ENCODE measurements at places on chromosomes 2 and 18.

DNA sequence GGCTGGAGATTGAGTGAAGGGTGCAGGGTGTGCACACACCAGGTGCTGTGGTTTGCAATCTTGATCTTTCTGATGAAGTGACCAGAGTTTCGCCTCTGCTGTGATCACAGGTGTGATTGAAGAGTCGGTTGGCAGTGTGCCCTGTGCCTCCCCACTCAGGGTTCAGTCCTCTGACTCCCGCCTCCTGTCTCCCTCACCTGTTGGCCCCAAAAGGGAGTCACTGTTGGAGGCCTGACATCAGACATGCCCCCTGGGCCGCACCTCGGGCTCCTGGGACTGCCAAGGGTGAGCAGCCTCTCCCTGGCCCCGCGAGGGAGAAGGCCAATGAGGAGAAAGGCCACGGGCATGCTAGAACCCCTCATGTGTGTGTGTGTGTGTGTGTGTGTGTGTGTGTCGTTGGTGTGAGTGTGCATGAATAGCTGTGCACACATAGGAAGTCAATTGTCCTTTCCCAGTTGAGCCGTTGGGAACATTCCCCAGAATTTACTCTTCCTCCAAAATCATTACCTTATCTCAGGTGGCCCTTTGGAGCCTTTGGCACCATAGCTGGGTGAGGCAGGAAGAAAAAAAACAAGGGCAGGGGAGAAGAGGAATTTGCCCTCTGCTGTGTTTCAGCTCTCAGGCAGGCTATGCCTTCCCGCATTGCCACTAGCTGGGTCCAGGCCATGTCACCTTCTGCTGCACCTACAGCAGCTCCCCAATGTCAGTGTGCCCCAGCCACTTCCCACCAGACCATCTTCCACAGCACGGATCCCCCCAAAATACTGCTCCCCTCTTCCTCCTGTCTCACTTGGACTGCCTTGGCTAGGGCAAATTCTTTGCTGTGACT lies 78.1 kb upstream of the LAPTM4A start:
- DNase-seq: no peak

GRCh38 chr2:218194880-218195279 lies 22.1 kb upstream of the ARPC2 start:
- DNase-seq: no peak

GRCh38 chr18:39455285-39455684 lies 1889.7 kb upstream of the CELF4 start:
- DNase-seq: no peak

- peak; percentile 66 for DNase-seq
Measured at GRCh38 chr18:63936156-63936931, 12.8 kb upstream of the HMSD start.

DNA sequence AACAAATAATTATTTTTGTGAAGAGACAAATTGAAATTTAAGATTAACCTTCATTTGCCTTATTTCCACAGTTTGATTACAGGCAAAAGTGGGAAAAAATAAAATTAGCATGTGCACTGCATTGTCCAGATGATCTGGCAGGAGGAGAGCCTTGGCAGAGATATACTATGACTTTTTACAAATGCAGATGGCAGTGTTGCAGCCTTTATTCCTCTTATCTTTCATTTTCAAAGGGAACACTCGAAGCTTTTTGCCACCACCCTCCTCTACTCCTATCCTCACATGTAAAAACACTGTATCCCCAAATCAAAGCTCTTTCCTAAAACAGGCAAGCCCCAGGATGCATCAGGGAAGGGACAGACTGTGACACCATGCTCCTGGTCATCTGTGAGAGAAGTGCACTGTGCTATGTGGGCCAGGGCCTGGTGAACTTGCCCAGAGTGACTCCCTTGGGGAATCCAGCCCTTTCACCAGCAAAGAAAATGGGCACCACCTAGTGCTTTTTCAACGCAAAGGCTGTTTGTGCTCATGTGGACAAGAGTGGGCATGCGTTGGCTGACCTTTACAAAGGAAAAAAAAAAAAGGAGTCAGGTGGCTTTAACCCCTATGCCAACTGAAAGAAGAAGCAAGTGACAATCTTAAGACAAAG lies 74.7 kb upstream of the ETAA1 start:
- no peak for DNase-seq

- no peak for DNase-seq
Measured at GRCh38 chr18:54684784-54685183, 93.7 kb downstream of the DYNAP start.

DNA sequence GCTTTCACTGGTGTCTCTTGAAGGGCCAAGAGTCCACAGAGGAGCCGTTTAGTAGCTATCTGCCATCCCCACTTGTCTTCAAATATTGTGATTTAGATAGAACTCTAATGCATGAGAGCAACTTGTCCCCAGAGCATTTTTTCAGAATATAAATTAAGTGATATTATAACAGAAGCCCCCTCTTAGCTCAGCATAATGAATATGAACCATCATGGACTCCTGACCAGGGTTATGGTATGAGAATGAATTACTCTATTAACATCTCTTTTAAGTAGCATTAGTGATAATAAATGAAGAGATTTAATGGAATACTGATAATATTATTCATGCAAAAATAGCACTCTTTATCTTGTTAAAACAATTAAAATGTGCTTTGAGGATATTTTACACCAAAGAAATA lies 709.6 kb downstream of the GALR1 start:
- DNase-seq: no peak

GRCh38 chr18:31274931-31275330 lies 43.0 kb upstream of the DSG1 start:
- DNase-seq: no peak

DNA sequence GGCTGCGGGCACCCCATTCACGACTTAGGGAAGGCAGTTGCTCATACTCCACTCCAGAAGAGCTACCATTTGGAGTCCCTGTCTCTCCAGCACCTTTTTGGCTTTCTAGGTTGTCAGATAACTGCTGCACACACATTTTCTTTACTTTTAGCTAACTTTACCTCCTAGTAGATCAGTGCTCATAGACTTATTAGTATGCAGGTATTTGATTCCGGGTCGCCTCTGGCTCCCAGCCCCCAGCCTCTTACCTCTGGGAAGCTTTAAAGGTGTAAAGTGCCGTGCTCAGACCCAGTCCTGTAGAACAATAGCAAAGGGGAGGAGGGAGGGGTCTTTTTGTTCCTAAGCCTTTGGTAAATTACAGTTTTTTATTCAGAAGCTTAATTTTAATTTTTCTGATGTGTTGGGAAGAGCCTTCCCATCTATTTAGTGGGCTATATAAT lies 102.9 kb downstream of the SPTBN1 start:
- DNase-seq: no peak
